IMR-90 (cell line): ENCODE measurements at places on chromosomes 1 and 21. TPM values are rescaled to one million over a fixed set of nuclear protein-coding genes. Genes with fewer than 3 reads are reported as not detected.

AGT gene
- under 0.01 and 0.18 TPM in 2 replicates for total RNA-seq

FAM131C gene
- total RNA-seq: 0.18 and 0.28 TPM in 2 replicates

LDLRAD1 gene
- not detected in 2 replicates for total RNA-seq

SYNC gene
- 103 and 139 TPM in 2 replicates for total RNA-seq

PGLYRP3 gene
- total RNA-seq: not detected in 2 replicates

DNA sequence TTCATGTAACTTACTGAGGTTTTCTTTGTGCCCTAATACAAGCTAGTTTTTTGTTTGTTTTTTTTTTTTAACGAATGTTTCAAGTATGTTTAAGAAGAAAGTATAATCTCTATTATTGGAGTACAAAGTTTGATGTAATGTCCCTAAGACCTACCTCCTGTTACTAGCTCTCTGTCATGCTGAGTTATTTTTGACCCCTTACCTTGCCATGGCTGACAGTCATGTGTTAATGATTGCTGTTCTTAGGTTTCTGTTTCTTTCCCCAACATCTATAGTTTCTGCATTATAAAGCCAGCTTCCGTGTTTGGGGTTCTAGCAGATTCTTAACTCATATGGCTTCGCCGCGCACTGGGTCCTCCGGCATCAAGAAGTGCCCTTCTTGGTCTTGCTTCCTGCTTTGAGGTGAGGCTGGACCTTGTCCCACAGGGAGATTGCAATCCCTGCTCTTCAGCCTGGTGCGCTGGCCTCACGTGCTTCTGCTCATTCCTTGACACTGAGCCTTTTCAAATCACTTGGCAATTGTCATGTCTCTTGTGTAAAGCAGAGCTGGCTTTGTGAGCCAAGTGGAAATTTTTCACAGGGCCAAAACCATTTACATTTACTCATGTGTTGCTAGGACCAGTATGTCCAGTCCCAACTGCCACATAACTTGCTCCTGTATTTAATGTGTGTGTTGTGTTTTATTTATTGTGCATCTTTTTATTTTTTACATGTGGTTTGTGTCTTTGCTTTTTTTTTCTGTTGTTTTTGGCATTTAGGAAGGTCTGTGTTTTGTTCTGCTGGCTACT is 135.0 kb upstream of the COL6A1 start:
- DNase-seq: peak; percentile 14

DNA sequence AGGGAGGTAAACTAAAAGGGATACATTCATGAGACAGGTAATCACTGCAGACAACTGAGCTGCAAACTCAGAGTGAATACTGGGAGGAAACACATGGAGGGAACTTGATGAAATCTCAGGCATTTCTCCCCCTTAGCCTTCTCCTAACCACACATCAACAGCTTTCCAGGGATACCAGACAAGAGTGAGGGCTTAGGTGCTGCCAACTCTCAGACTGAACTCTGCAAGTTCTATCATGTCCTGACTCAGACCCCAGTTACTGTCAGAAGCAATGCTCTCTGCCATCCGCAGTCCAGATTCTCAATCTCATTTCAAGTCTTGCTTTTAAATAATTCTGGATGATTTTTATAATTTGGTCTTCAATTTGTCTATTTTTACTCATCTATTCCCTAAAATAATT is 267.3 kb downstream of the LTN1 start:
- DNase-seq: no peak

GRCh38 chr1:99270646-99271045 is 6.4 kb downstream of the PLPPR4 start:
- DNase-seq: peak; percentile 12

DNA sequence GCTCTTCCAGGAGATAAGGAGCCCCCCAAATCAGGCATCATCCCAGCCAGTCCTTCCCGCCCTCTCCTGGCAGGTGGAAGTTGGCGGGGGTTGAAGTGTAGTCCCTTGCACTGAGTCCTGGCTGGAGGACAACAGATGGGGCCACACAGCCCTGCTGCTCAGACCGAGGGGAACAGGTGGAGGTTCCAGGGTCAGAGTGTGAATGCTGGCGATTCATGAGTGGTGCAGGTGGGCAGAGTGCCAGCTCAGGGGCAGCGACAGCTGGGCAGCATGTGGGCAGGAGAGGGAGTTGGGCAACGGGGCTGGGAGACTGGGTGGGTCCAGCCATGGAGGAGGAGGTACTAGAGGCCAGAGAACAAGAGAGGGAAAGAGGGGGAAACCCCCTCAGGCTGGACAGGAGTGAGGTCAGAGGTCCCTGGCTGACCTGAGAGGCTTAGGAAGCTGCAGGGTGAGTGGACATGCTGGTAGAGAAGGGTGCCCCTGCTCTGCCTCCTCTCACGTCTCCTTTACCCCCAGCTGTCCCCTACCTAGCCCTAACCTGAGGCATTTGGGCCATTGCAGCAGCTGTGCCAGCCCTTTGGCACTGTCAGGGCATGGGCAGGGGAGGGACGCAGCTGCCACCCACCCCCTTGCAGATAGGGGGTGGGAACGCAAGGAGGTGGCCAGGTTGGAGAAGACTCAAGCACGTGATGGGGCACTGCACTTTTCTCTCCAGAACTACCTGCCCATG is 11.3 kb upstream of the ADORA1 start:
- no peak for DNase-seq

DNA sequence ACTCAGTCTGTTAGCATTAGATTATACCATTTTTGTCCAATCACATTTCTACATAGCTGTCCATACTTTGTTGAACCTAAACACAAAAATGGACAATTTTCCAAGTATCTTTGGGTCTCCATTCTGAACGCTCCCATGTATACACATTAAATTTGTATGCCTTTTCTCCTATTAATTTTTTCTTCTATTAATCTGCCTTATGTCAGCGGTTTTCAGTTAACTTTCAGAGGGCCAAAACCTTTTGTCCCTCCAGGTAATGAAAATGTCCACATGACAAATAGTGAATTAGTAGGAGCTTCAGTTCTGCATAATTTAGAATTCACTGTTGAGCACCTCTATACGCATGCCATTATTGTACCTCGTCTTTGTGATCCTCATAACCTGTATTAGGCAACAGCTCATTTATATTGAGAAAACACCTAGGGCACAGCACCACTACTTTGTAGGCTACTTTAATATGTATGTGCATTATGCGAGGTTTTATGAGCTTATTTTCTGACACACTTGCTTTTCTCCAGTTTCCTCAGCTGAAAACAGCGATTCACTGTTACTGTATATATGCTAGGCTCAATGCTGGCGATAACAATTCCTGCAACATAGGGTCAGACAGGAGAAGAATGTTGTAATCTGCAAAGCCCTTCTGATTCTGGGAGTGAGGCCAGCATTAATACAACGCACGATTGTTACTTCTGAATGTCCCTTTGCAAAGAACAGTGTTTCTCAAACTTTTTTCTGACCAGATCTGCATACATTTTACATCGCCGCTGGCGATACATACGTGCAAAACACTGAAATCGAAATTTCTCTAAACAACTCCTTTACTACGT is 1.1 kb upstream of the ABCD3 start:
- DNase-seq: peak; percentile 89
